ENCODE measurements at places on chromosomes 6 and 20. TPM values are rescaled to one million over a fixed set of nuclear protein-coding genes. Genes with fewer than 3 reads are reported as not detected.
A peak's percentile ranks its signal among the peaks of the same experiment; 100 is the strongest.

- DNase-seq, result peak; percentile 59
Observed at GRCh38 chr6:135880066-135880972, 28.8 kb downstream of the PDE7B start.

DNA sequence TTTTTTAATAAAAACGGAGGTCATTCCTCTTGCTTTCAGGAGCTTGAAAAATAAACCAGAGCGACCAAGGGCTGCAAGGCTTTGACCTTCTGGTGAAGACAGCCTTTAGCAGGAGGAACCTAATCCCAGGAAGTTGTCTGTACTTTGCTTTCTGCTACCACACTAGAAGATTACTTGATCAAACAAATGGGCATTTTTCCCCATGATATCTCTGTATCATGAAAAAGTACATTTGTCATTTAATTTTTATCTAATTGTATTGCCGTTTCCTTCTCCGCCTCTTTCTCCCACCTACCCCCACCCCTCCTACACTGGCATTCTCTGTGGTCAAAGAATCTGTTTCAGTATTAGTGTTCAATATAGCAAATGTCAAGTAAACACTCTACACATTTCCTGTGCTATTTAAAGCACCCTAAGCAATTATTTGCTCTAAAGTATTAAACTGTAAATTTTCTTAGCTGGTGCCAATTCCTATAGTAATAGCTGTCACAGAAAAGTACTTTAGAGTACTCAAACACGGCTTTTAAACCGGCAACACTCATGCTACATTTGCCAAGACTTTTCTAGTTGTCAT lies 29.7 kb downstream of the ATXN1 start:
- DNase-seq, result no peak

Gene OXT
- total RNA-seq, result not detected

Gene SLC22A7
- total RNA-seq, result not detected

Gene CRISP2
- total RNA-seq, result not detected

Data from kidney epithelial cell (primary cell).